ENCODE measurements at places on chromosomes 16 and 17. TPM values are rescaled to one million over a fixed set of nuclear protein-coding genes. Genes with fewer than 3 reads are reported as not detected.

ABAT gene
- 4.4 TPM for total RNA-seq

DNA sequence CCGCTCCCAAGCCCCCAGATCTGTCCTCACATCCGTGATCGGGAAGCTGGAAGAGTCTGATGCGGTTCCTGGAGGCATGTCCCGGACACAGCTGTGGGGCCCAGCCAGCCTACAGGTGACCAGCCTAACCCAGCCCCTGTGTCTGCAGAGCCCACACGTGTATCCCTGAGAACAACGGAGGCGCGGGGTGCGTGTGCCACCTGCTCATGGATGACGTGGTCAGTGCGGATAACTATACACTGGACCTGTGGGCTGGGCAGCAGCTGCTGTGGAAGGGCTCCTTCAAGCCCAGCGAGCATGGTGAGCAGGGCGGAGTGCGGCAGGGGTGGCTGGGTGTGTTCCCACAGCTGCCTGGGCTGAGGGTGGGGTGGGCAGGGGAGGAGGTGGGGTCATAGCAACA is 30.9 kb downstream of the IL4R start:
- DNase-seq = no peak

DNA sequence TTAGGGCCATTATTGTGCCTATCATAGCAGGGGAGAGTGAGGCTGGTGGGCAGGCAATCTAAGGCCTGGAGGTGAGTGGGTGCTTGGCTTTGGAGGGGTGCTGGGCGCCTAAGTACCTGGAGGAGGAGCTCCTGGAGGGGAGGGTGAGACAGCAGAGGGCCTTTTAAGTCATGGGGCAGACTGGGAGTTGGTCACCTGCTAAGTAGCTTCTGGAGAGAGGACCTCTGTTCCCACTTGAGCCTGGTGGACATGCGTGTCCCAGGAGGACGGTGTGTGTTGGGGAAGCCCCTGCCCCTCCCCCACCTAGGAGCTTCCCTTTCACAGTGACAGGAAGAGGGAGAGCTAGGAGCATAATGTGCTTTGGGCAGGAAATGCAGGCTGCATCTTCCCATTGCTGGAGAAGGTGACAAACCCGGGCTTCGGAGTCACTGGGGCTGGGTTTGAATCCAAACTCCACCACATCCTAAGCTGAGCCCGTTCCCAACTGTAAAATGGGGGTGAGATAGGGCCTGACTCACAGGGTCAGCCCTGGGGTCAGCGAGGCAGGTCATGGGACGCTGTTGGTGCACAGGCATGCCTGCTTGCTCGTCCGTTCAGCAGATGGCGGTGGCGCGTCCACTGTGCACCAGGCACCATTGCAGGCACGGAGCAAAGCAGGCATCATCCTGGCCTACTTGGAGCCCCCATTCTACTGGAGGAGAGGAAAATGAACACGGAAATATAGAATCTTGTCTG is 37.9 kb downstream of the CMIP start:
- DNase-seq = no peak

PCGF2 gene
- total RNA-seq = 40.7 TPM

RCVRN gene
- 0.67 TPM for total RNA-seq

GRCh38 chr17:72927146-72927545 is 165.3 kb downstream of the SLC39A11 start:
- no peak for DNase-seq

DNA sequence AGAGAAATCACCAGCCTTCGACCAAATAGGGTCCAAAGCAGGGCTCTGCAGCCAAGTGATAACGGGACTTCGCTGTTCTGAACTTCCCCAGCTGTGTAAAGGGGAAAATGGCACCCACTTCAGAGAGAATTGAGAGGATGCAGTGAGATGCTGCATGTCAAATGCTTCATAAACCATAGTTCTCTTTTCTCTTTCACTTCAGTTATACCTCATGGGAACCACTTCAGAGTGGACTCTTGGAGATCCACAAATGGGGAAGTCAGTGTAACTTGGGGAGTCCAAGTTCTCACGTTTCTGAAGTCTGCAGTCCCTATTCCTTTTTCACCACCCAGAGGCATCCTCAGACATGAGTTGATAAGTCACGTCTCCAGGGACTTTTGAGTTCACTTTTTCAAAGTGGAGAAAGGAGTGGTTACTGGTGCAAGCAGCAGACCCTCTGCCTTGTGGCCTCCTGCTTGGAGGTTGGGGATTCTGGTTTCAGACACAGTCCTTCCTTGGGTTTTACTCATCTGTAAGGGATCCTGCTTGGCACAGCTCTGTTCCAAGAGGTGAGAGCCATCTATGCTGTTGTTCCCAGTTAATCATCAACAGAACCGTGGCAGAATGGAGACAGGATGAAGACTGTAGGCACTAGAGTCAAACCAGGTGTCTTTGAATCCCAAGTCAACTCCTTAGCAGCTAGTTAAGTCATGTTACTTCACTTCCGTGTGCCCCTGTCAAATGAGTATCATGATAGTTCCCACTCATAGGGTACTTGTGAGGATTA is 123.4 kb upstream of the NOL11 start:
- peak; percentile 3 for DNase-seq

DNA sequence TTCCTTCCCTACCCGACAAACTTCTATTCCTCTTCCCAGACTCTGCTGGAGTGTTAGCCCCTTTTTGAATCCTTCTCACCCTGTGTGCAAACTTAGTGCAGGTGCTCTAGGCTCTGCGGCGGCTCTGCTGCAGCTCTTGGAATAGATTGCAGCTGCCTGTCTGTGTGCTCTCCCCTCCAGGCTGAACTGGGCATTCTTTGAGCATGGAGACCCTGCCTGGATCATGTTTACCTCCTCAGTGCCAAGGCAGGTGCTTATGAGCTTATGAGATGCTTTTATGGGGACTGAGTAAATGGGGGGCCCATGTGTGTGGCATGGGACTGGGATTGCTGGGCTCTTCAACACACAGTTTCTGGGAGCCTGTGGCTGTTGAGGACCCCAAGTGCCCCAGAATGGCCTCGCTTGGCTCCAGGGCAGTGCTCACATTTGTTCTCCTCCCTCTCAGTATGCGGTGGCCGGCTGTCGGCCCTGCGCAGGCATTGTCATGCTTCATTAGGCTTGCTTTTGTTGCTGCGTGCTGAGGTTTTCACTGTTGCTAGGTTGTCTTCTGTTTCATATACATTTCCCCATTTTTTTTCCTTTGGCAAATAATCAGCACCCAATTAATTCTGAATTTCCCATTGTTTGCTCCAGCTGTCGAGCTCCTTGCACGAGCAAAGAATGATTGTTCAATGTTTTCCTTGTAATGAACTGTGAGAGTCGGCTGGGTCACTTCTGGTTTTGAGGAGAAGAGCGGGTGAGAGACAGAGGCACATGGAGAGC is 185.5 kb upstream of the NLRP1 start:
- DNase-seq = no peak

DNA sequence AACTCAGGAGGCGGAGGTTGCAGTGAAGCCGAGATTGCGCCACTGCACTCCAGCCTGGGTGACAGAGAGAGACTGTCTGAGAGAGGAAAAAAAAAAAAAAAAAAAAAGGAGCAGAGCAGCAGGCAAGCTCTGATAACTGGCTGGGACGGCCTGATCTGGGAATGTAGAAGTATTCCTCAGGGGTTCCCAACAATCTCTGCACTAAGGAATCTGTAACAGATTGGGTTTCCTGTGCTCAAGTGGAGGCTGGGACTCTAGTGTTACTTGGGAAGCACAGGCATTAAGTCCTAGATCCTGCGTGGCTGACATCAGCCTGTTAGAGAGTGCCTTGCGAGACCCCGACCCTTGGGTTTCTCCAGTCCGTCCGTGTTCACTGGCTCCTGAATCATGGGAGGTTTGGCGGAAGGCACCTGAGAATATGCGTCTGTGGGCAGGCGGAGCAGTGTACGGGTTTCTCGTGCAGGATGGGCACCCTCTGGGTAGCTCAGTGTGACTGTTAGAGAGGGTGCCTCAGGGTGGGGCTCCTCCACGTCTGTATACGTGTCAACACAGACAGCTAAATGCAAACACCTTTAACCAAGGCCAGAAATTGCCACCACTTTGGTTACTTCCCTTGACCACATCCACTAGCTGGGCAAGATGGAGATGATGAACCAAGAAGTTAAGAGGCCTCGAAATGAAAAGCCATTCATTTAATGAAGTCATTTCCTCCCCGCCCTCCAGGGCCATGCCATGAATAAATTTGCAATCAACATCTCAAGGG is 174.9 kb upstream of the RPL38 start:
- no peak for DNase-seq

DNA sequence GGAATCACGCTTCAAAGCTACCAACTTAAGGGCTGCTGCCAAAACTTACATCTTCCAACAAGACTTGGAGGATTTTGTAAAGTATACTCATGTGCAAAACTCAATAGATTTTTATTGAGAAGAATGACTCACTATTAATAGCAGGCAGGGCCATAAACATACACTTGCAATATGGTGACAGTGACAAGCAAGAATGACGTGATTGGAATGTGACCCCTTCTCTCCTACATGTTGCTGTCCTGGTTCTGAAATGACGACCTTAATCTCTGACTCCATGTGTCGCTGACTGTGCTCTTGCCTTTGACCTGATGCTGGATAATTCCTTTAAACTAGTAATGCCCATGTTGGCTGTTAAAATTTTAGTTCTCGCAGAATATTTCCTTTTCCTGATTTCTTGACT is 174.5 kb downstream of the PARN start:
- no peak for DNase-seq

- DNase-seq = no peak
These were observed 267.1 kb downstream of the ABCC12 start for GRCh38 chr16:47888734-47889133.

GRCh38 chr17:70076831-70077230 is 1.8 kb downstream of the KCNJ16 start:
- DNase-seq = no peak

NPIPB13 gene
- total RNA-seq = 25.7 TPM

DNA sequence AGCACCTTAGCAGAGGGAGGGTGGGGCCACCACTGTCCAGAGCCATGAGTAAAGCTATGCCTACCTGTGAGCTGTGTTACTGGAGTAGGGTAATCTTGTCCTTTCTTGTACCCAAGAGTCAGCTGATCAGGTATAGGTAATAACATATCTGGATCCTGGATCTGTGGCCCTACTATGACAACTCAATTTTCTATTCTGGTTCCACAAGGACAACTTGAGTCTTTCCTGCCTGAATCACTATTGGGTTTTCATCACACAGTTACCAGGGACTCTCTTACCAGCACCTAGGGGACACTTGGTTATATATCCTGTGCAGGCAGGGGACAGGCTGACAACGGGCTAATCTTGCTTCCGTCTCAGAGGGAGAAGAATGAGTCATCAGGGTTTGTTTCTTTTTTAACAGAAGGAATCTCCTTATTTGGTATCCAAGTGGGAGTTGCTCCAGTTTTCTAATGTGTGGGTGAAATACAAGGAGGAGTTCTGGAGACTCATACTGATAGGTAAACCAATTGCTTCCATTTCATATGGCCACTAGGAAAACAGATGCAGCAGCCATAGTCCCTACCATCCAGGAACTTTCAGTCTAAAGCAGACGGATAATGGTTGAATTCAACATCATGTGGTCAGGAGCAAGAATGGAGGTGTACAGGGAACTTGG is 6.8 kb downstream of the ZNF267 start:
- no peak for DNase-seq

DNA sequence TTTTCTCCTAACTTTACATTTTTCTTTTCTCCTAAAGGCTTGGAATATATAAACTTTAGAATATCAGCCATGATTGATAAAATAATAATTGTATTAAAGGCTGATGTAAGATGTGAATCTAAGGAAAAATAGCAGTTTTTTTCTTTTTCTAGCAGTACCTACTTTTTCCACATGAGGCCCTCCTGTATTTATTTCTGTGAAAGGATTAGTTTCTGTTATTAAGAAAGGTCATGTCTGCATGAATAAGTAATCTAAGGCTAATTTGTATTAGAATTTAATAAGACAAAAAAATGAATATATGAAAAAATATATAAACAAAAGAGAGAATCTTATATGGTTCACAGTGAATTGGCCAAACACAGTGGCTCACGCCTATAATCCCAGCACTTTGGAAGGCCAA is 85.3 kb downstream of the STXBP4 start:
- no peak for DNase-seq

ZNF232 gene
- 4.6 TPM for total RNA-seq

DNA sequence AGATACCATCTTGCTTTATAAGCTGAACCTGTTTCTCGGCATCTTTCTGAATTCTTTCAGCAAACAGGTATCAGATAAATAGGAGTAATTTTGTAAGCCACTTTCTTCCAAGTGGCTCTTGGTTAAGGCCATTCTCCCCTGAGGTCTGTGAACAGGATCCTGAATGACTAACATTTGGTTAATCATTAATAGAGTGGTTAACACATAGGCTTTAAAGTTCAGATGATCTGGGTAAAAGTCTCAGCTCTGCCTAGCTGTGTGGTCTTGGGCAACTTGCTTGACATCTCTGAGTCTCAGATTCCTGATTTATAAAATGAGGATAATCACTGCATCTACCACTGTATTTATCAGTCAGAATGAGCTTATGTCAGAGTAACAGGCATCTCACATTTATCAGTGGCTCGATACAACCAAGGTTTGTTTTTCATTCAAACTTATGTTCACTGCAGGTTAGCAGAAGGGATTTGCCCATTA is 44.4 kb upstream of the ANKFN1 start:
- DNase-seq = no peak

GRCh38 chr17:1498869-1499268 is 6.4 kb upstream of the MYO1C start:
- DNase-seq = no peak

Data from mesenteric fat pad (tissue), 1 donor.